ENCODE measurements at places on chromosomes 2 and 18. TPM values are rescaled to one million over a fixed set of nuclear protein-coding genes. Genes with fewer than 3 reads are reported as not detected.

ITGA4 gene
- 34.2 TPM for polyA plus RNA-seq

RTKN gene
- polyA plus RNA-seq = 55.3 TPM

CHRNA1 gene
- polyA plus RNA-seq = 3.7 TPM

TSPYL6 gene
- not detected for polyA plus RNA-seq

EFHD1 gene
- 90.4 TPM for polyA plus RNA-seq

GRCh38 chr2:236853585-236854051, 232.1 kb upstream of the COPS8 start:
- DNase-seq = no peak

GRCh38 chr18:37491526-37491925, 74.1 kb downstream of the CELF4 start:
- DNase-seq = no peak

DNA sequence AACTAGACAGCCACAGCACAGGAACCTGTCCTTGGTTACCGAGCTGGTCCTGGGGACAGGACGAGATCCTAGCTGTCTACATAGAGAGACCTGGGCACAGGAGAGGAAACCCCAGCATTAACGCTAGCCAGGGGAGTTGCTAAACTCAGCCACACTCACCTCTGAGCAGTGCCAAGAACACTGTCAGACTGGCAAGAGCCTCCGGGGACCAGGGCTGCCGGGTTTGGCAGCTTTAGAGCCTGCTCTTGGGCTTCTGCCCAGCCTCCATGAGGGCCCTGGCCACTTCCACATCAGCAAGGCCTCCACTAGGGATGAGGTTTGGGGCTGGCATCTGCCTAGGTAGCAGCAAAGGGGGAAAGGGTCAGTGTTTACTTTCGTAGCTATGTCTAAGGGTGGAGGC, 6.7 kb downstream of the TMBIM1 start:
- DNase-seq = no peak

DNA sequence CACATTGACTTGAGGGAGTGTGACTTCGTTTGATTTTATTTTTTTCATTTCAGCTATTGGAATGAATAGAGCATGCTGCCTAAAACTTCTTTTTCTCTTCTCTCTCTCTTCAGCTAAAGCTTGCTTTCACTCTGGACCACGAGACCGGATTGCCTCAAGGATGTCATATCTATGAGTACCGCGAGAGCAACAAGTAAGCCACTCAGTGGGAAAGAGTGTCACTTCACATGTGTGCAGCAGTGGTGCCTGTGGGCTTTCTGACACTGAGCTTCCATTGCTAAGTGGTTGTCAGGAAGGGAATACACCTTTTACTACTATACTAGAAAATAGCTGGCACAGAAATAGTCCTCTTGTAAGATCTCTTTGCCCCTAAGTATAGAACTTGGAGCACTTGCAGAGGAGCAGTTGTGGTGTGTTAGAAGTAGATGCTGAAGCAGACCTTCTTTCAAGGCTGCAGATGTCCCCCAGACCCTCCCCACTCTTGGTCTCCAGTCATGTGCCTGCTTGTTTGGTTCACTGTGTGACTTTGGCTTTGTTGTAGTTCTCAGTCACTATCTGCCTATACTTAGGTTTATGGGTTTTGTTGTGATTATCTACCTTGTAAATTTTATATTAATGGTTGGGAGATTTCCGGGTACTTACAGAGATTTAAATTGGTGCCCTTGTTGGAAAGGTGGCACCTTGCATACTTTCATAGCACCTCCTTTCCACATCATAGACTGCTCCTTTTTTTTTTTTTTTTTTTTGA, 78.5 kb upstream of the ALPP start:
- no peak for DNase-seq

DNA sequence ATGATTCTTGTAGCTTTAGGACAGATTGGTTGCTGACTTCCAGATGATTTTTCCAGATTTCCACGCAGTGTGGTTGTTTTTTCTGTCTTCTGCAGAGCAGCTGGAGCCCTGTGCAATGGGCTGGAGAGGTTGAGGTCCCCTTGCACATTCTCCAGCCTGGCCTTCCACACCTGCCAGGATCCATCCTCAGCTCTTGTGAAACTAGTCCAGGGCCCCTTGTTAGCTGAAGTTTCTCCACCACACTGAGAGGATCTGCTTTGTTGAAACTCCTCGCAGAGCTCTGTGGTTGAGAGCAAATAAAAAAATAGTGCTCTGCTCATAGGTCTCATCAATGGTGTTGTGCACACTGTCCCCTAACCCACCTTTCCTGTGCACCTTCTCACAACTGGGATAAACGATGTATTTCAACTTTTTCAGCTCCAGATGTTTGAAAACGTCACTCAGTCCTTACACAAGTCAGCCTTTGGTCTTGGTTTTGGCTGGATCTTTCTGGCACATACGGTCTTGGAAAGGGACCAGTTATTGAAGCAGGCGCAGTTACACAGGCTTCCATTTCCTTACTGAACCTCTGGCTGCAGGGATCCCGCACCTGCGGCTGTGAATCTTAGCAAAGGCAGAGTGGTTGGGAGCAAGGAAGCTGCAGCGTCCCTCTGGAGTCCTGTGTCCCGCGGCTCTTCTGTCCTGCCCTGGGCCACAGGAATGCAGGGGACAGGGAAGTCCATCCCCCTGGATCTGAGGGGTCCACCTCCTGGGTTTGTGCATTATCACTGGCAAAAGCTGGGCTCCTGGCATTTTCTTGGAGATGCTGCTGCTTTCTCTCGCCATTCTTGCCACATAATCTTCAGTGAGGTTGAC, 272.0 kb upstream of the DSEL start:
- DNase-seq = no peak

DNA sequence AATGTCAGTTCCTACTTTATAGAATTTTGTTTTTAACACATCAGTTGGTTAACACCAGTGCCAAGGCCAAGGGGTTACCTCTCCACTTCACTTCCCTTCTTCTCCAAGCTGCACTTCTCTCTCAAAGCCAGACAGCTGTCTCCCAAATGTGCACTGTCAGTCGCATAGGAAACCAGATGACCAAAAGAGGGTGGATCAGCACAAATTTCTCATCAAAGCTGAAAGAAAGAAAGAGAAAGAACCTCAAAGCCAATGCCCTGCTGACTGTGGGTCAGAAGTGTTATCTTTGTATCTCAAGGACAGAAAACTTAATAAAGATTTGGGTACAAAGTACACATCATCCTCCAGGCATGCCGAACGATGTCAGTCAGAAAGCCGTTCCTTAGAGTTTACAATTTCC, 32.2 kb downstream of the SPATS2L start:
- DNase-seq = no peak

GRCh38 chr2:26570083-26570430, 71.1 kb downstream of the CIB4 start:
- DNase-seq = no peak

- no peak for DNase-seq
Measured at GRCh38 chr18:70329071-70329470, 40.2 kb downstream of the SOCS6 start.

GRCh38 chr2:240966906-240967680, 31.3 kb upstream of the SNED1 start:
- no peak for DNase-seq

GRCh38 chr2:71705171-71705960, 252.0 kb downstream of the DYSF start:
- no peak for DNase-seq

DNA sequence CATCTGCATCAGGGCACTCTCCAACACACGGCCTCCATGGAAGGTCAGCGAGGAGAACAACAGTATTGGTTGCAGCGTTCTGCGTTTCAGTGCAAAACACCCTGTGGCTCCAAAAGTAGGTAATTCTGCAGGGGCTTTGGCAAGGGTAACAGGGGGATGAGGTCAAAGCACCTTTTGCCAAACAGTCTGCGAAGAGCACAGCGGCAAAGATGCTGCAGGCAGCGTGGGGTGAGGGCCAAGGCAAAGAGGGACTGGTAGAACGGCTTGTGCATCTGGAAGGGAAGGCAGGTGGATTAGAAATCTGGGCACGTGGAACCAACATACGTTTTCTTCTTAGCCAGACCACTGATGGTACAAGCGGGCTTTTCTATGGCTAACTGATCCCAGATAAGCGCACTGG, 26.6 kb upstream of the GBX2 start:
- no peak for DNase-seq

DNA sequence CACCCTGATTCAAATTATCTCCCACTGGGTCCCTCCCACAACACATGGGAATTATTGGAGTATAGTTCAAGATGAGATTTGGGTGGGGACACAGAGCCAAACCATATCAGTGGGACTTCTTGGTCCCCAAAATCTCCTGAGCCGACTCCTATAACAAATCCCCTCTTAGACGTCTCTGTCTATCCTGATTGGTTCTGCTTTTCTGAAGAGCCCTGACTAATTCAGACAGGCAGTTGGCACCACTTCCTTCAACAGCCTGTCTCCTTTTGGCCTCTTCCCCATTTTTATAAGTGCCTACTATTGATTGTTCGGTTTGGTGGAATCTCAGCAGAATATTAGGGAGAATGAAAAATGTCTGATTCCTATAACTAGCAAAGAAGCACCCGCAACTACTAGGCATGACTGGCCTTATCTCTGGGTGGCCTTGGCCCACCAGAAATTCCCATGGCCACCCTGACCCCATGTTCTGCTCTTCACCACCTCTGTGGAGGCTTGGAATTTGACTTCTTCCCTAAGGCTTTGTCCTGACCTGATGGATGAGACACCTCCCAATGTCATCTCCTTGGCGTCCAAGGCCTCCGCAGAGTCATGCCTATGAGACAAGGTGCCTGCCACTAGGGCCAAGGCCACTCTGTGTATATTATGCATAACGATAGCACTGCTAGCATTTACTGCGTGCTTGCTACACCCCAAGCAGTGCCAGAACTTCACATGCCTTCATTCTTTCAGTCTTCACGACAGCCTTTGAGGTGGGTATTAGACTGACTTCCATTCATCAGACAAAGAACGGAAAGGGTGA, 218.9 kb upstream of the COPS8 start:
- DNase-seq = no peak

Measured in right renal cortex interstitium (tissue), 3 donors.